Pancreas (tissue), 10 donors: ENCODE measurements at places on chromosomes 3 and 15. TPM values are rescaled to one million over a fixed set of nuclear protein-coding genes. Genes with fewer than 3 reads are reported as not detected.

DNA sequence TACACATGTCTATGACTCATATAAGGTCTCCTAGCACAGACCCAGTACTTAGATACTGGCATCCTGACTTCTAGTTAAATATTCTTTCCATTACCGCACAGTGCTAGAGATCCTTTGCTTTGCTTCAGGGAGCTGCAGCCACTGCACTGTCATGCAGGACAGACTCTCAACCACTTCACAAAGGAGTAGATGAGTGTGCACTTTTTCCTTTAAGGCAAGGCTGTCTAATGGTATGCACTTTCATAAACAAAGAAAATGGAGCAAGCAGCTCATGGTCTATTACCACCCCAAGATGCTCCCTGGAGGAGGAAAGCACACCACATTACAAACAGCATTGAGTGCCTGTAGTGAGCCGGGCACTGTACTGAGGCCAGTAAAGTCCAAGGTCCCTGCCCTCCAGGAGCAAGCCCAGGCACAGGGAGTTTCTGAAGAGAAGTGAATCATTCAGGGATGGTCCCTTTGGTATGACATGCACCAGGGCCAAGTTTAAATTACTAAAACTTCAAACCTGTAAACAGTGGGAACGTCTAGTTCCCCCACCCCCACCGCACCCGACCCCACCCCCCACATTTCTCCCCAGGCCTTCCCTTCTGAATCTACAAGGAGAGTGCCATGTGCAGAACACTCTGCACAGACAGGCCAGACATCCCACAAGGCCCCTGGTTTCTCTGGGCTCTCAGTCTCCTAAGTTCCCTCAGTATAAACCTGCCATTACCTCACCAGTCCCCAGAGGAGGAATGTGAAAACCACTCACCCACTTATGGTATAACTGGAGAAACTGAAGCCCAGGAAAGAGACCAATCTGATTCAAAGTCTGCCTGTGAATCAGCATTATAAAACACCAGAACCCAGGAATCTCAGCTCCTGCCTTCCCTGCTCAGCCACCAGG, 107.8 kb upstream of the BCL6 start:
- H3K36me3 ChIP-seq, result no peaks in the 10 kb centered on the region
- no peak overlapping the region for H3K27ac ChIP-seq
- no peak overlapping the region for H3K4me3 ChIP-seq
- H3K27me3 ChIP-seq, result no peaks in the 10 kb centered on the region

DNA sequence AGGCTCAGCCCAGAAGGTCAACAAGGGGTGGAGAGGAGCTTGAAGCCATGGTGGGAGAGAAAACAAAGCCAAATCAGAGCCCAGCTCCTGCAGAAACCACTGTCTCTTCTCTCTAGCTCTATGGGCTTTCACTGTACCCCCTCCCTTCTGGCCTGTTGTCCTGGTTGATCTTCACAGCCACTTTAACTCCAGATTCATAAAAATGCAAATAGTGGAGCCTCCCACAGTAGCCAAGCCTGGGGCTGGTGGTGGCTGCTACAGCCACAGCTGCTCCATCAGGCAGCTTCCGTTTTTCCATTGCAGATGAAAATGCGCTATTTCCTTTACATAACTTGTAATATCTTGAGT, 20.7 kb upstream of the CAV3 start:
- H3K36me3 ChIP-seq, result no peaks in the 10 kb centered on the region
- DNase-seq, result no peak
- no peak overlapping the region for H3K4me3 ChIP-seq
- H3K4me1 ChIP-seq, result no peaks in the 10 kb centered on the region

DNA sequence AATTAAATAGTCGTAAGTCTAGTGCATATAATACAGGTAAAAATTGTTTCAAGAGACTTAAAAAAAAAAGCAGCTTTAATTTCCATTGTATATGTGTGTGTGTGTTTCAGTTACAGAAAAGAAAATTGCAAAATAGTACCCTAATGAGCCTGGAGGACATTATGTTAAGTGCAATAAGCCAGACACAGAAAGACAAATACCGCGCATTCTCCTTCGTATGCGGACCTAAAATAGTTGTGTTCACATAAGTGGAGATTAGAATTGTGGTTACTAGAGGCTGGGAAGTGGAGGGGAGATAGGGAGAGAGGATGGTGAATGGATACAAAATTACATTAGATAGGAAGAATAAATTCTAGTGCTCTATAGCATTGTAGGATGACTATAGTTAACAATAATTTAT, 3.6 kb downstream of the MESD start:
- peaks cover 11% of the 10 kb centered on the region for H3K4me1 ChIP-seq
- H3K36me3 ChIP-seq, result no peaks in the 10 kb centered on the region
- H3K4me3 ChIP-seq, result no peak overlapping the region
- no peak overlapping the region for H3K27ac ChIP-seq
- no peaks in the 10 kb centered on the region for H3K27me3 ChIP-seq

DNA sequence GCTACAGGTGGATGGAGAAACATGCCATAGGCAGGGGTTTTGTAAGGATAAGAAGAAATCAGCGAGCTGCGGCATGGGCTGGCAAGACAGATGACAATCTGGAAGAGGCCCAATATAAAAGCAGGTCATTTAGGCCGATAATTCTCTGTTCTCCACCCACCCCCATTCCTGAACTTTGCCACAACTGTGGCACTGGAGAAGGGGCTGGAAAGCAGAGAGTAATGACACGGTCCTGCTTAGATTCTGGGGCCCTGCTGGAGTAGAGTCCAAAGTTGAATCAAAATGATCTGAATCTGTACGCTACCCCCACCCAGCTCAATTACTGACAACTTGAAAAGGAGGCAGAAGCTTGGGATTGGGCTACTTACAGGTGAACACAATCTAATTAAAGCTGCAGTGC, 18.4 kb upstream of the BUB1B start:
- H3K4me1 ChIP-seq, result no peaks in the 10 kb centered on the region
- H3K36me3 ChIP-seq, result no peaks in the 10 kb centered on the region
- no peaks in the 10 kb centered on the region for H3K27me3 ChIP-seq
- H3K4me3 ChIP-seq, result no peak overlapping the region
- DNase-seq, result no peak
- H3K27ac ChIP-seq, result no peak overlapping the region

DNA sequence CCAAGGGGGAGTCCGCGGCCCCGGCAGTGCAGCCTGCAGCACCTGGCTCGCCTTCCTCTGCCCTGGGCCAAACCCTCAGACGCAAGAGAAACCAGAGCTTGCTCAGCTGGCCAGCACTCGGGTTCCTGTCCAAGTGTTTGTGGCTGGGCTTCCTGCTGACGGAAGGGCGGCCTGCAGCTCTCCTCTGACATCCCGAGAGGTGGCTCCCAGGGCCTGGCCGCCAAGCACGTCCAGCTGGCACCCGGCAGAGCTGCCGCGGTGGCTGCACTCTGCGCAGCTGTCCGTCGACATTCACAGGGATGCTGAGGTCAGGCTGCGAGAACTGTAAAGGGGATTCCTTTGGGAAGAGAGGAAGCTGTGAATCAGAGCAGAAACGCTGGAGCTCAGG, 85.6 kb downstream of the CPN2 start:
- H3K27me3 ChIP-seq, result no peaks in the 10 kb centered on the region
- DNase-seq, result peak; percentile 70
- H3K4me1 ChIP-seq, result no peaks in the 10 kb centered on the region

DNA sequence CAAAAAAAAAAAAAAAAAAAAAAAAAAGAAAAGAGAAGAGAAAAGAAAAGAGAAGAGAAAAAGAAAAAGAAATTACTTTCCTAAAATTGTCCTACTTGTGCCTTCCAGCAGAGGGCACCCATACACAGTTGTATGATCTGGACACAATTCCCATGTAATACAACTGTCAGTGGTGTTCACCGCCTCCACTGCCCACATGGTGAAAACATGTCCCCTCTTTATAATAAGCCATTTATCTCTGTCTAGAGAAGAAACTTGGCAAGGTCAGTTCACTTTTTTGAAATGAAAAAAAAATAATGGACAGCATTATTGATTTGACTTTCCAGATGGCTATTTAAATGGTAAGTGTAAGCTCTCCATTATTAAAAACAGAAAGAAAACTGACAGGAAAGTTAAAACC, 459.4 kb downstream of the GBE1 start:
- H3K4me3 ChIP-seq, result no peak overlapping the region
- peak; percentile 14 for DNase-seq
- H3K27ac ChIP-seq, result no peak overlapping the region
- H3K27me3 ChIP-seq, result no peaks in the 10 kb centered on the region
- H3K36me3 ChIP-seq, result no peaks in the 10 kb centered on the region

DNA sequence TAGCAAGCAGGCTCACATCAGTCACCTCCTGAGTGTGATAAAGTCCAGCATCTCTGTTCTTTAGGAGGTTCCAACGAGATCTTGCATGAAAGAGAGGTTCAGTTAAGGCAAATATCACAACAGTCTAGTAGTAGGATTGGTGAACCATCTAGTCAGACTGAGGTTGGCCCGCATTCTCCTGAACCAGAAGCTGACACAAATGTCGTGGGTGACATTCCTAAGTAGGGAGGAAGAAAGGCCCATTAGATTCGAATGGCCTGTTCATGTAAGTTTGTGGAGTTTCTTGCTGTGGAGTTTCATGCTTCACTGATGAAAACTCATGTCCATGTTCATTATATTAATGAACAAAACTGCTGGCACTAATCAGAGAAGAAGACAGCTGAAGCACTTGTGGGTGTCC, 66.7 kb upstream of the XCR1 start:
- no peaks in the 10 kb centered on the region for H3K36me3 ChIP-seq
- DNase-seq, result no peak
- no peaks in the 10 kb centered on the region for H3K27me3 ChIP-seq

- DNase-seq, result no peak
- H3K27me3 ChIP-seq, result no peaks in the 10 kb centered on the region
- no peaks in the 10 kb centered on the region for H3K4me1 ChIP-seq
- no peak overlapping the region for H3K27ac ChIP-seq
- no peaks in the 10 kb centered on the region for H3K36me3 ChIP-seq
Observed at GRCh38 chr3:59845386-59845785, 795.6 kb upstream of the CFAP20DC start.

DNA sequence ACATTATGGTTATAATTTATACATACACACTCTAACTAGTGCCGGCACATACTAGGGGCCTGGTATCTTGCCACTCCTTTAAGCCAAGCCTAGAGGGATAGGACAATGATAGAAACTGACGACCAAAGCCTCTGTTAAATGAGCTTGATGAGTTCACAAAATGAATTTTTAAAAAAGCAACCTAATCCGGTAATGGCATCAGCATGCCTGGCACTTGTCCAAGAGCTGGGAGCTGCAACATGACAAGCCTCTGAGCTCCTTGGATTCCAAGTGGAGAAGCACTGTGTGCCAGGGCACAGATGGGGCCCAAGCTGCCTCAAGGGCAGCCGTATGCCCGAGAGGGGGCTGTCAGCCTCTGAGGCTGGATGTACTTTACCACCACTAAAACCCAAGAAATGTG, 9.7 kb downstream of the ETV5 start:
- peaks cover 35% of the 10 kb centered on the region for H3K4me1 ChIP-seq
- no peaks in the 10 kb centered on the region for H3K36me3 ChIP-seq
- H3K27me3 ChIP-seq, result no peaks in the 10 kb centered on the region
- no peak overlapping the region for H3K27ac ChIP-seq
- no peak for DNase-seq

- DNase-seq, result no peak
- no peaks in the 10 kb centered on the region for H3K36me3 ChIP-seq
- no peak overlapping the region for H3K27ac ChIP-seq
Observed at GRCh38 chr15:67156834-67157233, 91.4 kb downstream of the SMAD3 start.

GRCh38 chr3:102511639-102512038, 76.8 kb downstream of the ZPLD1 start:
- no peaks in the 10 kb centered on the region for H3K36me3 ChIP-seq
- no peak for DNase-seq
- H3K4me1 ChIP-seq, result no peaks in the 10 kb centered on the region
- H3K4me3 ChIP-seq, result no peak overlapping the region
- no peak overlapping the region for H3K27ac ChIP-seq
- H3K27me3 ChIP-seq, result no peaks in the 10 kb centered on the region

- no peaks in the 10 kb centered on the region for H3K4me1 ChIP-seq
- H3K4me3 ChIP-seq, result no peak overlapping the region
- H3K27me3 ChIP-seq, result no peaks in the 10 kb centered on the region
- no peak overlapping the region for H3K27ac ChIP-seq
Observed at GRCh38 chr3:69568458-69568857, 170.8 kb upstream of the MITF start.

DNA sequence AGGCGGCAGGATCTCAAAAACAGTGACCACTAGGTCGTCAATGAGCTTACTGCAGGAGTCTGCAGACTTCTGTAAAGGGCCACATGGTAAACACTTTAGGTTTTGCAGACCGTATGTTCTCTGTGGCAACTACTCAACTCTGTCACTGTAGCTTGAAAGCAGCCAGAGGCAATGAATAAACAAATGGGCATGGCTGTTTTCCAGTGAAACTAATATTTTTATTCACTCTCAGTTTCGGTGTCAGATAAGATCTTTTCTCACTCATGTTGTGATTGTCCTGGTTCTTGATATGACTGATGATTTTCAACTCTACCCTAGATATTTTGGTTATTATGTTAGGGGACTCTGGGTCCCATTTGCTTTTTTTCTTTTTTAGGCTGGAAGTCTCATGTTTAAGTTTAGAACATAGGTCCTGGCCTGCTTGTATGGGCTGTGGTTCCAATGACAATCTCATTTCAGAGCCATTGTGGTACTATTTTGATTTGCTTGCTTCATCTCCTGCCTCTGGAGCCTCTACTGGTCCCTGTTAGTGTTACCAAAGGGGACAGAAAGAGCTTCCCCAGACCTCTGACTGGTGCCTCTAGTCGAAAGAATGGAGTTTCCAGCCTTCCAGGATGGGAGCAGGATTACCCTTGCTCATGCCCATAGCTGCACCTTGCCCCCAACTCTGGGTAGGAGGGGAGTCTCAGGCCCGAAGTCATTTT, 222.0 kb downstream of the STT3B start:
- H3K36me3 ChIP-seq, result no peaks in the 10 kb centered on the region
- DNase-seq, result no peak
- H3K4me1 ChIP-seq, result no peaks in the 10 kb centered on the region
- H3K27me3 ChIP-seq, result no peaks in the 10 kb centered on the region

DNA sequence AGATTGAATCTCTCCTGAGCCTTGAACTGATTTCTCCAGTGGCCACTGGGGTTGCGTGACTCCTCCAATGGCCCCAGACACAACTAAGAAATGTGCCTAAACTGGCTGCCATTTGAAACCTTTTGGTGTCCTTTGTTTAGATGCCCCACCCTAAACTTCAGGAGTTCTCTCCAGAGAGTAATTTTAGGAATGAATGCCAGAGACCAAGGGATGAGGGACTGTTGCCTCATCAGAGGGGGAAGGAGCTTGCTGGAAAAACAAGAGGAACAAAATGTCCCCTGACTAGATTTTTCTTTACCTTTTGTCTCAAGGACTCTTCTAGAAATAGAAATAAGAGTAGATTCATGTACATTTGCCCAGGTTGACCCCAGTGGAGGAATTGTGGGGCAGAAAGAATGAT, 8.1 kb upstream of the ADPRH start:
- no peaks in the 10 kb centered on the region for H3K36me3 ChIP-seq
- no peak for DNase-seq
- no peak overlapping the region for H3K27ac ChIP-seq

The LRRC2 gene
- polyA plus RNA-seq, result 0.85 TPM

The CORO2B gene
- 1.5 TPM for polyA plus RNA-seq

The RUBCN gene
- polyA plus RNA-seq, result 8.7 TPM

The CASR gene
- 6.9 TPM for polyA plus RNA-seq

The CCR8 gene
- not detected for polyA plus RNA-seq

The MORC1 gene
- polyA plus RNA-seq, result not detected

The ANKUB1 gene
- not detected for polyA plus RNA-seq
